ENCODE measurements at places on chromosomes 7 and 10.
A peak's percentile ranks its signal among the peaks of the same experiment; 100 is the strongest.

GRCh38 chr7:107277331-107277730, 108.5 kb downstream of the HBP1 start:
- no peak for DNase-seq

DNA sequence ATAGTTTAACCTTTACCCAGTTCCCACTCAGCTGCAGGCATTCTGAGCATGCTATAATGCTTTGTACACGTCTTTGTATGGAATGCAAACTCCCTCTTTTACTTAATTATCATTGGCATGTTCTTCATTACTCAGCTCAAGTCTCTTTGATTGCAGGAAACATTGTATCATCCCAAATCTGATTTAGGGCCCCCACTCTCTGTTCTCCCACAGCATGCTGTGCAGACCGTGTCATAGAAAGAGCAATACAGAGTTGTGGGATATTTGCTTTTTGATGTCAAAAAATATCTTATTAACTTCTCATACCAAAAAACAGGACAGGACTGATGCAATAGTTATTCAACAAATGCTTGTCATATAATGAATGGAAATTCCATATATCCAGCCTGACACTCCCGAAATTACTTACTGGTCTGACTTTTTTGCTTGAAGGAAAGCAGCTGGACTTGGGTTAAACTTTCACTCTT, 1081.5 kb upstream of the C7orf33 start:
- no peak for DNase-seq

DNA sequence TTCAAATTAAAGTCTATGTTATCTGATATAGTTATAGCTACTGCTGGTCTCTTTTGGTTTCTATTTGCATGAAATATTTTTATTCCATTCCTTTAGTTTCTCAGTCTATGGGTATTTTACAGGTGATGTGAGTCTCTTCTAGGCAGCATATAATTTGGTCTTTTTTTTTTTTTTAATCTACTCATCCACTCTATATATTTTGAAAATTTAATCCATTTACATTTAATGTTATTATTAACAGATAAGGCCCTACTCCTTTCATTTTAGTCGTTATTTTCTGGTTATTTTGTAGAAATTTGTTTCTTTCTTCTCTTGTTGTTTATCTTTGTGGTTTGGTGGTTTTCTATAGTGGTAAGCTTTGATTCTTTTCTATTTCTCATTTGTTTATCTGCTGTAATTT, 58.8 kb downstream of the MALRD1 start:
- DNase-seq: no peak

DNA sequence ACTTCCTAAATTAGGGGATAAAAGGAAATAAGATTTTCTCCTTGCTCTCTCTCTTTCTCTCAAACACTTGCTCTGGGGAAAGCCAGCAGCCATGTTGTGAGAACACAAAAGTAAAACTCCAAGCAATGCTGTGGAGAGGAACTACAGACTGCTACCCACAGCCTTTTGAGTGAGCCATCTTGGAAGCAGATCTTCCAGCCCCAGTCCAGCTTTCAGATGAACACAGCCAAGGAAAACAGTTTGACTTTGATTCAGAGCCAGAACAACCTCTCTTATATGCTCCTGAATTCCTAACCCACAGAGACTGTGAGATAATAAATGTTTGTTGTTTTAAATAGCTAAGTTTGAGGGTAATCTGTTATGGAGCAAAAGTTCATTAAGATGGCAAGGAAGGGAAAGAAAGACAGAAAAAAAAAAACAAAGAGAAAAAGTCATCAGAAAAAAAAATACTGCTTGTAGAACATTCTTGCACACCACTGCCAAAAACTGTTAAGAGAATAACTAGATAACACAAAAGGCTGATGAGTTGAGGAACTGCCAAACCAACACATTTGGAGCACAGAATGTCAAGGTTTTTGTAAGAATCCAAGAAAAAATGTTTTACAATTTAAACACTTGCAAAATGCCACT, 20.9 kb upstream of the PRKAR2B start:
- no peak for DNase-seq

- no peak for DNase-seq
These were observed 166.2 kb downstream of the CHCHD3 start for GRCh38 chr7:132915647-132916046.

DNA sequence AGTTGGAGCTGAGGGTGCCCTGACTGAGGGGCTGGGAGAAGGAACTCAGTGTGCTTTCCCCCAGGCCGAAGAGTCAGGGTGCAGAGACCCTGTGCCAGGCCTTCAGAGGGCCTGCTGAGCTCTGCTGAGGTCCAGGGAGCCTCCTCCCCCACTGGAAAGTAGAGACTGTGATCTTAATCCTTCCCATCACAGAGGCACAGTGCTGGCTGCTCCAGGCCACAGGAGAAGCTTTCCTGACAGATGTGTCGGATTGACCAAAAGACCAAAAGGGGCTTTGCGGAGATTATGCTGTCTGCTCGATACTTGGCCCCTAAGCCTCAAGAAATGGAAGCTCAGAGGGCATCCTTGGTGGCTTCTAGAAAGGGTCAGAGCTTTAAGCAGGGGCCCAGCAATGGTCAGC, 32.9 kb upstream of the BTRC start:
- DNase-seq: no peak

GRCh38 chr7:1928645-1929348, 258.7 kb downstream of the ELFN1 start:
- DNase-seq: no peak

DNA sequence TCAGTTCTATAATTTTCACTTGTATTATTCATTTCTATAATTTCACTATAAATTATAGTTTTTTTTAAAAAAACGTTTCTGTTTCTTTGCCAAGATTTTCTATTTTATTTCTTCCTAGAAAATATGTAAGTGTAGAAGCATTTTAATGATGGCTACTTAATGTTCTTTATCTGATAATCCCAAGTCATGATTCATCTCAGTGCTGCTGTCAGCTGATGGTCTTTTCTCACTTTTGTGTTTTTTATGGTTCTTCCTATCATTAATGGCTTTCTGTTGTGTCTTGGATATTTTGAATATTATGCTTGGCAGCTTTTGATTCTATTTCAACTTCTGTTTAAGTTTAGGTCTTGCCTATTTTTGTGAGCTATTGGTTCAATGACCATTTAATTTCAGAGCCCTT, 268.6 kb downstream of the BAMBI start:
- no peak for DNase-seq

DNA sequence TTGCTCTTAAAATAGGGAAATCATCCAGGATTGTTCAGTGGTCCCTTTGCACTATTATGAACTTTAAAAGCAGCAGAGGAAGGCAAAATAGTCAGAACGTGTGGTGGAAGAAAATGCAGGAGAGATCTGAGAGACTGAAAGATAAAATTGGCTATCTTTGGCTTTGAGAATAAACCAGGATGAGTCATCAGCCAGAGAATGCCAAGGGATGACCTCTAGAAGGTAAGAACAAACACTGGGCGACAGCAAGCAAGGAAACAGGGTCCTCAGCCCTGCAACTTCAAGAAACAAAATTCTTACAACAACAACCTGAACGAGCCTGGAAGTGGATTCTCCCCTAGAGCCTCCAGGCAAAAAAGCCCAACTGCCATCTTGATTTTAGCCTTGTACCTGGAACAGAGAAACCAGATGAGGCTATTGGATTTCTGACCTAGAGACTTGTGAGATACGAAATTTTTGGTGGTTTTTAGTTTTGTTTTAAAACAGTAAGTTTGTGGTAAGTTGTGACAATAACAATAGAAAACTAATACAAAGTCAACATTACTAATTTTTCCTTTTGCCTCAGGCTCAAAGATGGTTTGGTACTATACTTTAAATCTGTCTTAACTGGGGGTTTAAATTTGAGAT, 130.2 kb upstream of the CNTNAP2 start:
- peak; percentile 5 for DNase-seq

DNA sequence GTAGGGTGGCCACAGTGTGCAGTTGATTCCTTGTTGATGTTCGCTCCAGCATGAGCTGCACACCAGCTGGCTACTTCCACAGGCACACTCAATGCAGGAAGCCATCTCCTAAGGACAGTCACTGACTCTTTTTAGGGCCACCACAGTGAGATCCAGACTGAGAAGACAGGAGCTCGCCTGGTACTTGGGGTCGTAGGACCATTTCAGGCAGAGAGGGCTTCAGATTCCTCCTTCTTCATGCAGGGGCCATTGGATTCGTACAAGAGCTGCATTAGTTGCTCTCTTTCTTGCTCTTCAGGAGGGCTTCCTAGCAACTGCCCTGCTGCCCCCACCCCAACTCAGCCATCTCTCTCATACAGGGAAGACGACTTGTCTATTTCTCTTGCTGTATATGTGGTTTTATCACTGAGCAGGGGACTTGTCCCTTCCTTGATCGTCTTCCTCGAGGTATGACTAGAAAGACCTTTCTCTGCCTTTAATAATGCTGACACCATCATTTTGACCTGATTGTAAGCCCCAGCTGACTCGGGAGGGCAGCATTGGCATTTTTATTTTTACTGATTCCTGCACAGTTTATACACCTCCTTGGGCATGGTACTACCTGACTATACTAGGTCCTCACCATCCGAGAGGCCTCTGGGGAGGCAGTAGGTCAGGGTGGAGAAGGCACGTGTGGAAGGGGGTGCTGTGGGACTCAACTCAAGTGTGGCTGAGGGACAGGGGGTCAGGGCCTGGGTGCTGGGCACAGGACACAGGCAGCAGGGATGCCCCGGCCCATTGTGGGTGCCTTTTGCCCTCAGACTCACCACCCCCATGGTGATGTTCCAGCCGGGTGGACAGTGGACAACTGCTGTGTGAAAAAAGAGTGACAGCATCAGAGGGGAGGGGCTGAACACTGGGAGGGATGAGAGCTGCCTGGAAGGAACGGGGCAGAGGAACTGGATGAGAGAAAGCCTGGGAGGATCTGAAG, 136.7 kb upstream of the ZNF746 start:
- DNase-seq: no peak

DNA sequence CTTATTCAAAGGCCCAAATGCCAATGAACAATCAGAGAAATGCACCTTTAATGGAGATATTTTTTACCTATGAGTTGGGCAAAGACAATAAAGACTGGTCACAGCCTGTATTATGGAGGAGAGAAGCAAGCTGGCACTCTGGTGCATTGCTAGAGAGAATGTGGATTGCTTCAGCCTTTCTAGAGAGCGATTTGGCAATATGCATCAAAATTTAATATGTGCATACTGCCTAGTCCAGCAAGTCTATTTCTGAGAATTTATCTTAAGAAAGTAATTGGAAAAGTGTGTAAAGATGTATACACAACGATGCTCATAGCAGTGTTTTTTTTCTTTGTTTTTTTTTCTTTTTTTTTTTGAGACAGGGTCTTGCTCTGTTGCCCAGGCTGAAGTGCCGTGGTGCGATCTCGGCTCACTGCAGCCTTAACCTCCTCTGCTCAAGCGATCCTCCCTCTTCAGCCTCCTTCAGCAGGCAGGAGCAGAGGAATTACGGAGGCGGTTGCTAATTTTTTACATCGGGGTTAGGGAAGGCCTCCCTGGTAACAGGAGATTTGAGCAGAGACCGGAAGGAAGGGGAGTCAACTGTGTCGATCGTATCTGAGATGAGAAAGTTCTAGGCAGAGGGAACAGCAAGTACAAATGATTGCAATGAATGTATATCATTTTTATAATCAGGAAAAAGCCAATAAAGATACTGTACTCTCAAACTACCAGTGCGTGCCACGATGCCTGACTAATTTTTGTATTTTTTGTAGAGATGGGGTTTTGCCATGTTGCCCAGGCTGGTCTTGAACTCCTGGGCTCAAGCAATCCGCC, 16.4 kb downstream of the KIAA1549 start:
- DNase-seq: no peak

GRCh38 chr10:132484922-132485321, 52.7 kb upstream of the INPP5A start:
- DNase-seq: no peak

DNA sequence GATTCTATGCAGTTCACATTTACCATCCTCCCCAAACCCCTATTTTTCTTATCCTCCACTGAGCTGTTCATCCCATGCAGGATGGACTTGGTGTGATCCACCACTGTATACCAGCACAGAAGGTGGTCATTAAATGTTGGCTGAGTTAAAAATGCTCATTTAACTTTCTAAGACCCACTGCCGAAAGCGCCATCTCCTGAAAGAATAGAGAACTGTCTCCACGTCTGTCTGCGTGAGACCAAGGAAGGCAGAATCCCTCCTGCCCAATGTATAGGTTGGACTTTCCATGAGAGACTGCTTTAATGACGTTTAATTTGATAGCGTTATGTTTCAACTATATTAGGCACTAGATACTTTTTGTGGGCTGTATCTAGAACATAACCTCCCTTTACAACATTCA, 124.3 kb downstream of the GPAM start:
- DNase-seq: peak; percentile 11

DNA sequence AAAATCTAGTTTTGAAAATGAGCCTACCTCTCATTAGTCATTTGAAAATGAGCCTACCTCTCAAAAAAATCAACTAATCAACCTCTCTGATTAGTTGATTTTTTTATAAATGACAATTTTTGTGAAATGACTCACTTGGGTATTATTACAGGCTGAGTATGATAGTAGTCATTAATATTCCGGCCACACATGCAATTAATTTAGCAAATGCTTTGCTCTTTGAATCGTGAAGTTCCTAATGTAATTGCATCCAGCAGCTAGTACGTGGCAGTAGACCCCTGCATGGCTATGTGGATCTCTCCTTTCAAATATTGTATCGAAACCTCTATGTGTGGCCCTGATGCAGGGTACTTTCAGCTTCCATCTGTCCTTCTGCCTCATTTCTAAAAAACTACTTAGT, 245.9 kb upstream of the PHYHIPL start:
- DNase-seq: no peak

- DNase-seq: no peak
These were observed 1.5 kb upstream of the CALML5 start for GRCh38 chr10:5500910-5501309.

DNA sequence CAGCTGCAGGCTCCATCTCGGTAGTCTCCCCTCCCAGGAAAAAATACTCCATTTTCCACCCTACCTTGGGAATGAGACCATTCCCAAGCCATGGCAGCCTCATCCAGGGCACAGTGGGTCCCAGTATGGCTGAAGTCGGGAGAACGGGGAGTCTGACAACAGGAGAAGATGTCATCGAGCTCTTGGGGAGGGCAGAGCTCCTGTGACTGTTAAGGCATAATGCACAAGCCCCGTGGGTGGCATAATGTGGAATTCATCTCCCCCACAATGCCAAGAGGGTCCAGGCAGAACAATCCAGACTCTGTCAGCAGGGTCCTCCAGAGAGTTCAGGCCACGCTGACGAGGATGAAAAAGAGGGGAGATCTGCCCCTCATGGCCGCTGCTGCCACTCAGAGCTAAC, 279.4 kb downstream of the PLXNA4 start:
- no peak for DNase-seq

GRCh38 chr10:48700493-48700892, 15.8 kb downstream of the WDFY4 start:
- no peak for DNase-seq

- no peak for DNase-seq
These were observed 64.8 kb downstream of the TNS3 start for GRCh38 chr7:47516985-47517600.

DNA sequence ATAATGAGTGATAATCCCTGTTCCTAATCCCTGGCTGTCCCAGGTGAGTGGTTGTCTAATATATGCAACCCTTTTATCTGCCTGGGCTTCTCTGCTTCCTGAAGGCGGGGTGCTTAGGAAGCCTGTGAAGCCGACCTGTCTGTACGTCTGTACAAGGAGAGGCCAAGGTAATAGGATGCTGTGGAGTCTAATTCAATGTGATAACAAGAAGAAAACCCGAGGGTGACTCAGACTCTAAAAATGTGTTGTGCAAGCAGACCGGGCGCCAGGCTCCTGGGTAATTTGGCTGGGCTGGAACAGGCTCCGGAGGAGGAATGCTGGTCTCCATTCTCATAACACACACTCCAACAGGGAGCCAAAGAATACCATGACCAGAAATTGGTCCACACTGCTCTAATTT, 43.6 kb downstream of the THNSL1 start:
- no peak for DNase-seq

- DNase-seq: no peak
These were observed 13.1 kb downstream of the LZTS2 start for GRCh38 chr10:101012525-101013364.

Measured in iPS DF 6.9 (cell line).